NCI-H1092 treated with DMSO at 0.1 percent for 48 hours (cell line): ENCODE measurements at places on chromosomes 2 and 18.

GRCh38 chr2:74222300-74222650, 23.9 kb downstream of the MTHFD2 start:
- DNase-seq = no peak

GRCh38 chr18:49994410-49994809, 181.1 kb upstream of the ACAA2 start:
- no peak for DNase-seq

DNA sequence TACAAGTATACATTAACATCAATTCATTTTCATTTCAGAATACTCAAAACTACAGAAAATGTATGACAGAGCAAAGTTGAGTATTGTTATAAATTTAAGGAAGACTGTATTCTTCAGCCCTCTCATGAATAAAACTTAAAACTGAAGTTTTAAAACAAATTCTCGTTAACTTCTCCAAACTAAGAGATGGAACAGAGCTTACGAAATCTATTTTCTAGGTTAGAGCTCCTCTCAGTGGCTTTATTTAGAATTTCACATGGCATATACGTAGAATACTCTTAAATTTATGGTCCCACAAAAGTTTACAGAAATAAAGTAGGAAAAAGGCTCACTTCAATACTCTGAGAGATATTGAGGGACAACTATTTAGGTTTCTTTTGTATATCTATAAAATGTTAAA, 612.1 kb downstream of the KCNJ3 start:
- peak; percentile 21 for DNase-seq

GRCh38 chr2:235270956-235271355, 222.9 kb upstream of the AGAP1 start:
- DNase-seq = no peak

- DNase-seq = no peak
Observed at GRCh38 chr2:164717000-164717803, 95.9 kb upstream of the GRB14 start.

GRCh38 chr18:56115071-56116015, 523.0 kb downstream of the TXNL1 start:
- no peak for DNase-seq

- DNase-seq = no peak
Observed at GRCh38 chr2:33129263-33130053, 182.7 kb downstream of the LTBP1 start.

GRCh38 chr2:169012812-169013627, 18.1 kb downstream of the ABCB11 start:
- DNase-seq = no peak

DNA sequence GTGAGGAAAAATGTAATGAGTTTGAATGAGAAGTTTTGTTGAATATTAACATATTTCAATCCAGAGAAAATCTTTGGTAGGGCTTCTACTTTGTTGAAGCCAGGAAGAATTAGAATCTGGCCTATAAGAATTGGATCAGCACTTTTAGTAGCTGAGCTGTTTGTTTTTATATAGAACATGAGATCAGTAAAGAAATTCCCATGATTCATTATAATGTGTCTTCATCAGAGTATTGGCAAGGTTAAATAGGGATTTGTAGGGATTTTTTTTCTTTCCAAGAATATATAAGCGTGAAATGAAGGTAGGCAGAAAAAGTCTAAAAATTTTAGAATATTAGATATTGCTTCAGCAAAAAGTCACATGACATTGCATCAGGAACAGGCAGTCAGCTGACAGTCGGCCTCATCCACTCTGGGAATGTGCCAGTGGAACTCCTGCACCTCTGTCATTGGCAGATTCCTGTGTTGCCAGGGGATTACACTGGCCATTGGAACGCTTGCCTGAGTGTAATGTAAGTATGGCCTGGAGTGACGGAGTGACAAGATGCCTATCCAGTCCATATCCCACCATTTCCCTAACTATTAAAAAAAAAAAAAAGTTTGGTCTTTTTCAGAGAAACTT, 60.6 kb downstream of the SERTAD2 start:
- DNase-seq = no peak

DNA sequence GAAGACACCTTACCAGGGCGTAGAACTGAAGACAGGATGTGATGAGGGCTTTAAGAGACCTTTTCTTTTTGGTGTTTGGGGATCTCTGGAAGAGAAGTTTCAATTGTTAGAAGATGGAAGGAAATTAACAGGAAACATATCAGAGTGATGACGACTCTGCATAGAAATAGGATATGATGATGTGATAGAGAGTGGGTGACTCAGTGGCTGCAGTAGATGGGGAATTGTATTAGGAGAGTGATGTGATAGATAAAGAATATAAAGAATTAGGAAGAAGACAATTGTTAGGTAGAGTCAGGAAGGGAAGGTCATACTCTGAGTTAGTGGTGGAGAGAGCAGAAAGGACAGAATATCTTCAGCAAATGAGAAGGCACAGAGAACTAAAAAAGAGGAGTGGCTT, 593.9 kb downstream of the NYAP2 start:
- no peak for DNase-seq

- DNase-seq = no peak
Observed at GRCh38 chr2:44372246-44372645, 10.5 kb downstream of the CAMKMT start.

DNA sequence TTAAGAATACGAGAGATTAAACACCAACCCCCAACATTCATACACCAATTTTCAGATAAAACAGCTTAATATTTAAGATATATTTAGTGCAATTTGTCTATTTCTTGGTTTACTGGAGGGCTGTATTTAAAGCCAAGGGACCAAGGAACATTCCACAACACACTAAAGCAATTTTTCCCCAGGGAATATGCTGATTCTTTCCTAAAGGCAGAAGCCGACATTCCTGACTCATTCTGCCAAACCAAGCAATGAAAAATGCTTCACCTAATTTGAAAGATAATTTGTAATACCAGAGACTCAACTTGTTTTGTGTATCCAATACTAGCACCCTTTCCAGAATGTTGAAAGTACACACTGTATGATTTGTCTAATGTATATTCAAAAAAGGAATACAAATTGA, 1267.6 kb upstream of the PIK3C3 start:
- DNase-seq = no peak

- DNase-seq = no peak
Observed at GRCh38 chr2:21627938-21628337, 504.2 kb downstream of the TDRD15 start.

GRCh38 chr2:1591978-1592907, 152.1 kb downstream of the PXDN start:
- DNase-seq = peak; percentile 14

DNA sequence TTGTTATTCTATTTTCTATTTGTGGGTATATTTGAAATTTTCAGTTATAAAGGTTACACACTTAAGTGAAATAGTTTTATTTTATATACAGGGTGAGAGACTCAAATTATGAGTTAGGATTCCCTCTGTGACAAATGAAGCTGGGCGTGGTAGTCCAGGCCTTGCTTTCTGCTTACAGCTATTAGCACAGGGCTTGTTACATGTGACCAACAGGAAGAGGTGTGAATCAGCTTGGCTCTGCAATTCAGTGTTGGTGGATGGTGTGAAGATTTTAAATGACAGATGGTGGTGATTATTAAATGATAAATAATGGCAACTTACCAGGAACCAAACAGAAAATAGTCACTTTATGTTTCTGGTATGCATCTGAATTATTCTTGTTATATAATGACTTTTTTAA, 64.4 kb upstream of the NOSTRIN start:
- no peak for DNase-seq

DNA sequence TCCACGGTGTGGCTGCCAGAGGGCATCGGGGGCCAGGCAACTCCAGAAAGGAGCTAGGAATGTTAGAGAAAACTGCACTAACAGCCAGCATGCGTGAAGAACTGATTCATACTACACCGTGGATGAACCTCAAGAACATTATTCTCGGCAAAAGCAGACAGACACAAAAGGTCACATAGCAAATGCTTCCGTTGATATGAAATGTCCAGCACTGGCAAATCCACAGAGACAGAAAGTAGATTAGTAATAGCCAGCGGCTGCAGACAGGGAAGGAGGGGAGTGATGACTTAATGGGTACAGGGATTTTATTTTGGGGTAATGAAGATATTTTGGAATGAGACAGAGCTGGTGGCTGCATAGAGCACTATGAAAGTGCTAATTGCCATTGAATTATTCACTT, 37.4 kb downstream of the SCTR start:
- DNase-seq = no peak

- no peak for DNase-seq
Observed at GRCh38 chr2:21267232-21267835, 143.6 kb downstream of the TDRD15 start.

DNA sequence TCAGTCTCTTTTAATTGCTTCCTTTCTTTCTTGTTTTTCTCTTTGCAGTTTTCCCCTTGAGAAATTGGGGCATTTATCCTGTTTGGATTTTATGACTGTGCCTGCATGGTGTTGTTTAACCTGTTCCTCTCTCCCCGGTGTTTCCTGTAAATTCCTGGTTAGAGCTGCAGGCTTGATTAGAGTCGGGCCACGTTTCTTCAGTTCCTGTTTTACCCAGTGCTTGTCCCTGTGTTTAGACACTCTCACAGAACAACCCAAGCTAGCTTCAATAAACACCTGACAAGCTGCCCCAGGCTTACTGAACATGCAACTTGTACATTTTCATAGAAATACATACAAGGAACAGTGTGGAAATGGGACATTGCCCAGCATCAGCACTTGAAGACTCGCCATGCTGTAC, 53.9 kb downstream of the NGEF start:
- no peak for DNase-seq

GRCh38 chr18:38397094-38397493, 831.5 kb upstream of the CELF4 start:
- DNase-seq = no peak

- no peak for DNase-seq
Observed at GRCh38 chr2:222307978-222308730, 9.4 kb upstream of the PAX3 start.

DNA sequence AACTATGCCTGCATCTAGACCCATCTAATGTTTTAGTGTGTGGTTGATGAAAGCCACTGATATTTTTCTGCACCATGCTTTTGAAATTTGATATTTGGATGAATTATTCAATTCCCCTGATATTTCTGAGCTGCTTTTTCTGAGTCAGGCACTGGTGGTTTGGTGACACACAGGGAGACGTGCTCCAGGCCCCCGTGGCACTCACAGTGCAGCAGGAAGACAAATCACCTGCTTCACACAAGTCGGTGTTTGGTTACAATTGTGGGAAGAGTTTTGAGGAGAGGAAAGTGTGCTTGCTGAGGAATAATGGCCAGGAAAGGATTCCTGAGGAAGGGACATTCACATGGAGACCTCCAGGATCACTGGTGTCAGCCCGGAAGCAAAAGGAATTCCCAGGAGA, 179.7 kb downstream of the ACKR3 start:
- no peak for DNase-seq

DNA sequence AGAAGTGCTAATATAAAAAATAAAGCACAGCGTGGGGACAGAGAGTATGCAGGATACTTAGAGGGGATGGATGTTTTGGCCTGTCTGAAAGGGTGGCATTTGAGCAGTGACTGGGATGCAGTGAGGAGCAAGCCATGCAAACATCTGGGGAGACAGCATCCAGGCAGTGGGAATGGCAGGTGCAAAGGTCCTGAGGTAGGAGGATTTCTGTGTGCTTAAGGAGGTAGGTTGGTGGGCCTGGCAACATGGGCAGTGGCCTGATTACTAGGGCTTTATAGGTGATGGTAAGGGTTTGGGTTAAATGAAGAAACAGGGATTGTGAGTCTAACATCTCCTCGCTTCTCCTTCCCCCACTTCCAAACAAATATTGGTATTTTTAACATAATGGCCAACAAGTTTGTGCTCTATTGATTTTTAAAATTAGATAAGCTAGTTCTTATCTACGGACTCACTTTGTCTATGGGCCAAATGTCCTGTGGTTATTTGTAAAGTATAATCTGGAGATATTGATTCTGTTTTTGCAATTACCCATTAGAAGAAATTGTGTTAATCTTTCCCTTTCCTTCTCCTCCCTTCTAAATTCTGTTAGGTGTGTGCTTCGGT, 2.4 kb downstream of the AOX1 start:
- DNase-seq = no peak

DNA sequence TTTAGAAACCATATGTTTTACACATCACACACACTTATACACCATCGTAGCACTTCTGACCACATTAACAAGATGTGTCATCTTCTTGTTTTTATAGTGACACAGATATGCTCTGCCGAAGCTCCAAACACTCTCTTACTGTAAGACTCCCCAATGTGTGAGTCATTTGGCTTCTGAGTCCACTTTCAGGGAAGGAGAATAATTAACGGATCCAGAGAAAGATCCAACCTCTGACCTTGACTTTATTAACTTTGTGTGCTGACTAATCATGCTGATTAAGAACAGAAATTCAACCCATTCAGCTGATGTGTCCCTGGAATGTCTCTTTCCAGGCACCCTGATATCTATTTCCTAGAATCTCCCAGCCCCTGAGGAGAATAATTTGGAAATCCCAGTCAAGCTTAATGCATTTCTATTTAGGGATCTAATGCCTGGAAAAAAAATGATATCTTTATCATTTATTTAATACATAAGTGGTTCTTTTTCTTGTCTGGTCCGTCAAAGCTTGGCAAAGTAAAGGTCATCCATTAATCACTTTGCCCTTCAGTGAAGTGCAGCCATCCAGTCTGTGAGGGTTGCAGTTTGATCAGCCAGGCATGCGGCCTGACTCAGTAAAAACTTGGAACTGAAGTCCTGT, 615.8 kb upstream of the SYT4 start:
- DNase-seq = no peak

DNA sequence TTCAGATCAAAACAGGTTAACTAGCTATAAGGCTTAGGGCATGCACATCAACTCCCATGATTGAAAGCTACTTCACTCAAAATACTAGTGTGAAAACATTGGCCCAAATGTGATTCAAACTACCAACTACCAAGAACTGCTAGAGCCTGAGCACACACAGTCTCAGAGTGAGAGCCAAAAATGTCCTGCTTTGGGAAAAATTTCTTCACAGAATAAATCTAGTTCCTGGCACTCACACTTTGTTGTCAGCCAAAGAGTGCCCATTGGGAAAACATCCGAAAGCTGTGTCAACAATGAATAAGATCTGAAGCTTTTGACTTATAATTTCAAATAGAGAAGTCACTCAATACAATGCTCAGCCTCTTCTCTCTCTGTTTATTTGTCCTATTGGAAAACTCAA, 182.7 kb downstream of the LRATD1 start:
- no peak for DNase-seq

DNA sequence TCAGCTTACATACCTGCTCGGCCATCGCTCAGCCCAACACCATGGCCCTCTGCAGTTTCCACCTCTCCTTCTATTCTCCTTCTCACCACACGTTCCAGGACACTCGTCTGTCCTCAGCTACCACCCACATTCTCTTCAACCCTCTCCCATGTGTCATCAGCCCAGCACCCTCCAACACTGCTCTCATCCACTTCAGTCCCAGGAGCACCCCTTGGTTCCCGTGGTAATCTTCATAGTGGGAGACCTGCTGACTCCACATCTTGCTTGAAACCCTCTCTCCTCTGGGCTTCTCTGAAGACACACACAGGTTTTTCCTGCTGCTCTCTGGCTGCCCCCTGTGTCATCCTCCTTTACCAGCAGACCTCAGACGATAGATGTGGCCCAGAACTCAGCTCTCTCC, 228.7 kb downstream of the GBX2 start:
- DNase-seq = no peak

DNA sequence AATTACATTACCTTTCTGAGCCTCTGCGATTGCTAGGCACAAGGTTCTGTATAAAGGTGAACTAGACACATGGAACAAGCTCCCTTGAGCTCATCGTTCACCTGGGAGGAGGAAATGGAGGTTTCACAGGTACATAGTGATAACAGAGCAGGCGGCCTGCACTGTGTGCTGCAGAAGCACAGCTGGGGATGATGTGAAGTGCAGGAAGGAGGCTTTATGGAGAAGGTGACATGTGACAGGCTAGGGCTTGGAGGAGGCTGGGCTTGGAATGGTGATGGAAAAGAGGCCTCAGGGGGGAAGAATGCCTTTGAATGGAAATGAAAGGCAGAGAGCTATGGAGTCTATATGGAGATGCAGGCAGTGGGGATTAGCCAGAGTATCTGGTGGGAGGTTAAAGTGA, 22.9 kb downstream of the MARCHF4 start:
- DNase-seq = no peak
